Activated T-helper 17 cell treated with anti-CD3 and anti-CD28 coated beads, Interleukin-2, amount 50 U/mL, for 72 hours (primary cell): ENCODE measurements at places on chromosomes 16 and 17. TPM values are rescaled to one million over a fixed set of nuclear protein-coding genes. Genes with fewer than 3 reads are reported as not detected.

GRCh38 chr16:8588682-8589056 is 1.6 kb downstream of the TMEM114 start:
- ATAC-seq: no peak

DNA sequence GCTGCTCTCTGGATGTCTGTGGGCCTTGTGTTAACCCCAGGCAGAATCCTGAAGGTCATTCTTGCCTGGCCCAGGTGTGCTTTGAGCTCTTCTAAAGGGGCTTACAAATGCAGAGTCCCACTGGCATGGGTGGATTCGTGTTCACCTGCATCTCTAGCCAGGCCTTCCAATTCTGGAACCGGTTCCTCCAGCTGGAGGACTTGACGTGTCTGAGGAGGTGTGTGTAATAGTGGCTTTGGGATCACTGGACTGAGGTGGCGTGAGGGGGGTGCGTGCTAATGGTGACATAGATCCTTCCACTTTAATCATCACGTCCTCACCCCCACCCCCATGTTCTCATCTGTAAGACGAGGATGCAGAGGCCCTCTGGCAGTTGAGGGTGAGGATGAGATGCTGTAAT is 4.8 kb downstream of the GSE1 start:
- ATAC-seq: no peak

DNA sequence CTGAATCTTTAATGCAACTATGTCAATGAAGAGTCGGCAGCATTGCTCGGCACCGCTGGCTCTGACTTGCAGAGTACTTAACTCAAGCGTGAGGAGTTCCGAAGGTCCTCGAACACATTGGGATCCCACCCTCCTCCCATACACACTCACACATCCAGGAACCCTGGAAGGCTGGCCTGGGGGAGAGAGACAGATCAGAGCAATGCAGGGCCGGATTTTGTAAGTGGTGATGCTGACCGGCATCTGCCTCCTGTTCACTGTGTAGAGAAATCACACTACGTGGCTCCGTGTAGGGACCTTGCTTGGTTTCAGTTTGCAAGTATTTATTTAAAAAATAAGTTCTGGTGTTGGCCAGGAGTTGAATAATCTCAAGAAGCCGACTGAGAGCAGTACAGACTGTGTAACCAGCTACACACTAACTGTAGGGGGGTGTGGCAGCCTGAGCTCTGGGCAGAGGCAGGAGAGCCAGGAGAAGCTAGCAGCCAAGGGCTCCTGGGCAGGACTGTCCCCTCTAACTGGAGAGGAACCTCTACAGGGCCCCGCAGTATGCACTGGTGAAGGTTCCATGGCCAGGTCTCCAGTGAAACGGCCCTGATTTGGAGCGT is 190.2 kb upstream of the TNRC6C start:
- no peak for ATAC-seq

DNA sequence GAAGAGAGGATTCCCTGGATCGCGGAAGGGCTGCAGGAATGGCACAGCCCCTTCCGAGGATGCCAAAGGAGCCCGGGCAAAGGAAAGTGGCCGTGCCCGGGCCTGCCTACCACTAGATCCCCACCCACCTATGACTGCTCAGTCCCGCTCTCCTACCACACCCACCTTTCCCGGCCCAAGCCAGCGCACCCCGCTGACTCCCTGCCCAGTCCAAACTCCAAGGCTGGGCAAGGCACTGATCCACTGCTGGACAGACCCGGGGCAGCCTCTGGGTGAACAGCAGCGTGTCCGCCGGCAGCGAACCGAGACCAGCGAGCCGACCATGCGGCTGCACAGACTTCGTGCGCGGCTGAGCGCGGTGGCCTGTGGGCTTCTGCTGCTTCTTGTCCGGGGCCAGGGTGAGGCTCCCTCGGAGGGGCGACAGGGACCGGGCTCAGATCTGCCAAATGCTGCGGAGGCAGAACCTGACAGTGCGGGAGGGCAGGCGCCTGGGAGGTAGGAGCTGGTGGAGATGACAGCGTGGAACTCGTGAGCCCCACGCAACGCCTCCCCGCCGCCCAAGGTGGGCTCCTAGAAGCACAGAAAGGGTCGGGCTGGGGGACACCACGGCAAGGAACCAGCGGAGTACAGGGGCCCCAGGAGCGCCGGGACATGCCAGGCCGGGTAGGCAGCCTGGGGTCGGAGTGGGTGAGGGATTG is at the start of gene CES2:
Gene CES2, plus strand, starts transcription at position 203 of the 698 bp plus-strand sequence. Its CDS starts 120 bp downstream, at position 323.
- no peak for ATAC-seq

DNA sequence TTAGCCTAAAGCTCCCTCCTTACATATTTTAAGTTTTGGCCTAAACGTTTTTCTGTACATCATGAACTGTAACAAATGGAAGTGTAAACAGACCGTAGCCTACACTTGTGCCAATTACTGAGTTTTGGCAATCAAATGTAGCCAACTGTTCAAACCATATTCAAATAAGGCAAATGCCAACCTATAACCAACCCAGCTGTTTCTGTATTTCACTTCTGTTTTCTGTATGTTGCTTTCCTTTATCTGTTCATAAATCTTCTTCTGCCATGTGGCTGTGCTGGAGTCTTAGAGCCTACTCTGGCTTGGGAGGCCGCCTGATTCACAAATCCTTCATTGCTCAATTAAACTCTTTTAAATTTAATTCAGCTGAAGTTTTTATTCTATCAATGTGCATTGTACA is 6.9 kb upstream of the C16orf78 start:
- ATAC-seq: no peak

- peak; percentile 33 for ATAC-seq
Observed at GRCh38 chr17:55585629-55586028, 74.4 kb upstream of the SMIM36 start.

DNA sequence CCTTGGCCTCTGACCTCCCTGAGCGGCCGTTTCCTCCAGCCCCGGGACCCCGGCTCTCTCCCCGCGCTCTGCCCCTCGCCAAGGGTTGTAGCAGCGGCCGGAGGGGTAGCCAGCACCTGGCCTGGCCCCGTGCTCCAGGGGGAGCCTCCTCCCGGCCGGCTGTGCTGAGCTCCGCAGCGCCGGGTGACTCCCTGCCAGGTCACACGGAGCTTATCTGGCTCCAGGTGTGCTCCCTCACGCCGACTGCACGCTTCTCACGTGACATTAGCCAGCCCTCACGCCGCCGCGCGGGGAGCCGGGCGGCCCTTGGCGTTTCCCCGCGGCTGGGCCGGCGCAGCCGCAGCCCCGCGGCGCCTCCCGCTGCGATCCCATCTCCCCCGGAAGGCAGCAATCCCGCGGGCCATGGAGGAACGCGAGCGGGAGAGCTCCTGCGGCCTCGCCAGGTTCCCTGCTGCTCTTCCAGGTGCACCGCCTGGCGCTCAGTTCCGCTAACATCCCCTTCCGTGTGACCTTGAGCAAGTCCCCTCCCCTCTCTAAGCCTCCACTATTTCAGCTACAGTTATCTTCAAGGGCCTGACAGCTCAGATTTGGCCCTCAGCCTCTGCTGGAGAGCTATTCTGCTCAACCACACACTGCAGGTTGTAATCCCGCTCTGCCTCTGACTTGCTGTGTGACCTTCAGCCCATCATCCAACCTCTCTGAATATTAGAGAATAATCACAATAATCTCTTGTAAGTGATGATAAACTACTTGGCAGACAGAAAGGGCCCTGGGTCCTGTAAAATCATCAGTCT is 3.4 kb downstream of the MYO18A start:
- peak; percentile 53 for ATAC-seq

- ATAC-seq: peak; percentile 88
Observed at GRCh38 chr17:62611292-62611691, 16.2 kb upstream of the MRC2 start.

PIK3R5 gene
- total RNA-seq: 47.2 TPM

DNA sequence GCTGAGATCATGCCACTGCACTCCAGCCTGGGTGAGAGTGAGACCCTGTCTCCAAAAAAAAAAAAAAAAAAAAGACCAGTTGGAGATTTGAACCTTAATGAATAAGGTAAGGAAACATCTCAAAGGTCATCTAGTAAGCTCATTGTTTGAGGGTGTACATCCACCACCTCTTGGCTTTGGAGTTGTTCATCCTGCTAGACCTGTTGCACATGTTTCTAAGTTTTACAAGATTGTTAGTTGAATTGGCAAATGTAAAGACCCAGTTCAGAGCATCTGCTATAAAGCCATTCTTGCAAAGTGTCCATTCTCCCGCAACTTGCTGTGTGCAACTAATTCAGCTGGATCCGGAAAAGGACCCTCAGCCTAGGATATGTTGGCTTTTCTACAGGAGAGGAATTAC is 1.5 kb downstream of the PSMD7 start:
- no peak for ATAC-seq

GRCh38 chr16:25344006-25344405 is 86.4 kb upstream of the ZKSCAN2 start:
- no peak for ATAC-seq

DNA sequence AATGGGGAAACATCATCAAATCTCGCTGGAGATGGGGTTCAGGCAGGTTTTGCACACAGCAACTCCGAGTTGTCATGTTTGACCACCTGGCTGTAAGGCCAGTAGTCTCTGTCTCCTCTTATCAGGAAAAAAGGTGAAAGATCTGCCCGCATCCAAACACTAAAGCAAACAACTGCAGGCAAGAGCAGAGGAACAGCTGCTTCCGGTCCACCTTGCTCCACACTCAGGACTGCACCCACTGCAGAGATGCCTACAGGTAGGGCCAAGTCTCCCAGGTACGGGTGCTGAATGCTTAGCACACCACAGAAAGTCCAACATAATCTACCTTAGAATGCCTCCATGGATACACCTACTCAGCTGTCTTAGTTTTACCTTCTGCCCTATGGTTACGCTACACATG is 7.3 kb downstream of the TEX2 start:
- no peak for ATAC-seq

- no peak for ATAC-seq
Observed at GRCh38 chr16:80717611-80718010, 86.8 kb downstream of the CDYL2 start.

PIPOX gene
- 5.6 TPM for total RNA-seq

- ATAC-seq: no peak
Observed at GRCh38 chr16:28951410-28951943, 740 bp downstream of the NFATC2IP start.

- ATAC-seq: no peak
Observed at GRCh38 chr17:50834429-50835300, 721 bp upstream of the WFIKKN2 start.

DNA sequence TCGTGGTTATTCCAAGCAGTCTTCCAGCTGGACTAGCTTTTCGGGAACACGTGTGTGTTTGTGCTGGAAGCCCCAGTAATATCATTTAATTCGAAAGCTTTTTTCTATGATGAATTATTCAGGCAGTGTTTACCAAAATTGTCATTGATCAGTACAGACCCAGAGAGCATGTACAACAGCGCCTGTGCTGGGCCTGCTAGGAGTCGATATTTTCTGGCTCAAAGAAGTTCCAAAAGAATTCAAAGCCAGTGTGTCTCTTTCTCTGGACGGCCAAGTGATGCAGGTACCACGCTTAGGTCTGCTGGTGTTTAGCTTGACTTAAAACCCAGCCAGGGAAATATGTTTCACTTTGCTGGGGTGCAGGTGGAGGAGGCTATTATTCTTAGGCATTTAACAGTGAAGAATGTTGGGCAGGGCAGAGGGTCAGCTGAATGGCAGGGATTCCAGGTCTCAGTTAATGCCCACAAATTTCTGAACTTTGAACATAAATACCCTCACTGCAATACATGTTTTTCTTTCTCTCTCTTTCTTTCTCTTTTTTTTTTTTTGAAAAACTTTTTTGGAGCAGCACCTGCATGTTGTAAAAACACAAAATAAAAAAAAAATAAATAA is 401.3 kb downstream of the WWOX start:
- ATAC-seq: no peak

GRCh38 chr16:77807021-77807420 is 18.7 kb downstream of the VAT1L start:
- no peak for ATAC-seq

ACSM5 gene
- not detected for total RNA-seq

KRT12 gene
- total RNA-seq: not detected

DNA sequence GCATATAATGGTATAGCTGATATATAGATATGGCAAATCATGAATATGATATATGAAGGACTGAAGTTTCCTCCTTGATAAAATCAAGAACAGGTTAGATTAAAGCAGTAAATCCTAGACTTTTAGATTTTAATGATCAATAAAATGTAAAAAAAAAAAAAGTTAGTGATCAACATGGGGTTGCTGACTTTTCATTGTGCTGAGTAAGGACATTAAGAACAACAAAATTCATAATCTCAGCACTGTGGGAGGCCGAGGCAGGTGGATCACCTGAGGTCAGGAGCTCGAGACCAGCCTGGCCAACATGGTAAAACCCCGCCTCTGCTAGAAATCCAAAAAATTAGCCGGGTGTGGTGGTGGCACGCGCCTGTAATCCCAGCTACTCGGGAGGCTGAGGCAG is 10.4 kb upstream of the CHD3 start:
- no peak for ATAC-seq

DNA sequence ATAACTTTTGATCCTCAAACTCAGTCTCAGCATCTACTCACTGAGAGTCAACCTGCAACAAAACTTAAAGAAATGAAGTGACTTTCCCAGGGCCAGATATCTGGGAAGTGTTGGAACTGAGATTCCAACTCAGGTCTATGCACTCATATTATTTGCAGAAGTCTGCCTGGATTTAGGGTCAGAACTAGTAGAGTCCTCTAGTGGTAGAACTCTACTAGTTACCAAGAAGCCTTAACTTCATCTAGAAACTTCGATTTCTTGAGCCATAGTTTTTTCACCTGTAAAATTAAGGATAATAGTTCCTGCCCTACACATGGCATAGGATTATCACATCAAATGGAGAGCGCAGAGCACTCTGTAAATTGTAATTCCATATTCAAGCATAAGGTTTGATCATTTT is 23.4 kb upstream of the KRT24 start:
- ATAC-seq: no peak

DNA sequence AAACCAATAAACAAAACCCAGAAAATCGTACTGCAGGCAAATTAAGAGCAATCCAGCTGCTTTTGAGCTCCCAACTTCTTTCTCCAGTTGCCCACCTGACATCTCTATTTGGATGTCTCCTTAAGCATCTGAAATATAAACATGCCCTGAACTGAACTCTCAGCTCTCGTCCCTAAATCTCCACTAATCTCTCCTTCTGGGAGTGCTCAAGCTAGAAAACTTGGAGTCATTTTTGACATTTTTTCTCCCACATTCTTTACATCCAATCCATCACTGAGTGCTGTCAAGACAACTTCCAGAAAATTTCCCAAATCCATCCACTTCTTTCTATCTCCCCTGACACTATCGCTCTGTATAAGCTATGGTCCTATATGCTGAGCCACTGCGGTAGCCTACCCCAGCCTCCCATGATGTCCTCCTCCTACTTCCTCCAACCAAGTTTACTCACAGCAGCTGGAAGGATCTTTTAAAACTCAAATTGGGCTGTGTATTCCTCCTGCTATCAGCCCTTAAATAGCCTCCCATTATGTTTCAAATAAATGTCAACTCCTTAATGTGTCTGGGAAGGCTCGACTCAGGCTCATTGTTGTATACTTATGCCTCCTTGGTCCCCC is 53.1 kb downstream of the HS3ST3B1 start:
- no peak for ATAC-seq

DNA sequence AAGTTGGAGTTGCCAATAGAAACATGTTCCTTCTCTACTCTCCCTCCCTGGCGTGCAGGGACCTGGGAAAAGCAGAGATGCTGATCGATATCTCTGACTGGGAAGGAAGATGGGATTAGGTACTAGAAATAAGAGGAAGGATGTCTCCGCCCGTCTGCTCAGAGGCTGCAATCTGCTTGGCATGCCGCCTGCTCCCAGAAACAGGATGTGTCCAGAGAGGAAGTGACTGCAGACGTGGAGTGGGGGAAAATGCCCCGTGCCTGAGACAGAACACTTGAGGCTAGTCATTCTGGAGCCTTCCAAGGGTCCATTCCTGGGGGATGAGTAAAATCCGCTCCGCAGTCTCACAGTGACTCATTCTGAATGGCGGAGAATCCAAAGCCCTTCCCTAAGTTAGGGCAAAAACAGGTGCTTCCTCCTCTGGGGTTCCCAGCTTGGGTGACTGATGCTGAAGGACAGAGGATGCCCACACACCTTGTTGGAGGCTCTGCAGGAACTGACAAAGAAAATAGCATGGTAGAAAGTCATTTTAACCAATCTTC is 45.0 kb upstream of the SMURF2 start:
- ATAC-seq: no peak
